H4 (cell line): ENCODE measurements at places on chromosomes 4 and X. TPM values are rescaled to one million over a fixed set of nuclear protein-coding genes. Genes with fewer than 3 reads are reported as not detected.

DNAJB14 gene
- total RNA-seq = 32.6 and 62.2 TPM in 2 replicates

SSX2B gene
- 2.3 and 2.7 TPM in 2 replicates for total RNA-seq

EGF gene
- total RNA-seq = 10.3 and 11.8 TPM in 2 replicates

FRG1 gene
- total RNA-seq = 48.3 and 49.6 TPM in 2 replicates

GLRB gene
- total RNA-seq = 2.0 and 4.2 TPM in 2 replicates

BBS12 gene
- total RNA-seq = 3.4 and 4.1 TPM in 2 replicates

ARHGEF6 gene
- 6.6 and 8.0 TPM in 2 replicates for total RNA-seq

CTBP1 gene
- total RNA-seq = 81.0 and 106 TPM in 2 replicates

EDA2R gene
- 3.9 and 4.1 TPM in 2 replicates for total RNA-seq

IL15 gene
- 12.0 and 16.0 TPM in 2 replicates for total RNA-seq

KCND1 gene
- 0.12 TPM in 1 of 2 replicates, not detected in the other for total RNA-seq

DCAF4L1 gene
- total RNA-seq = 0.14 TPM in 1 of 2 replicates, not detected in the other

PASD1 gene
- 0.12 TPM in 1 of 2 replicates, not detected in the other for total RNA-seq

MID2 gene
- 13.4 and 14.2 TPM in 2 replicates for total RNA-seq

OTC gene
- not detected in 2 replicates for total RNA-seq

ASB12 gene
- not detected in 2 replicates for total RNA-seq

LGI2 gene
- 0.04 and 0.12 TPM in 2 replicates for total RNA-seq

KCTD8 gene
- total RNA-seq = 0.18 and 0.21 TPM in 2 replicates

TACR3 gene
- not detected in 2 replicates for total RNA-seq

GAGE2A gene
- total RNA-seq = not detected in 2 replicates

FAM13A gene
- total RNA-seq = 17.1 and 20.4 TPM in 2 replicates

ZNF141 gene
- 0.90 and 1.2 TPM in 2 replicates for total RNA-seq

HSFX2 gene
- total RNA-seq = not detected in 2 replicates

VAMP7 gene
- 70.3 and 94.2 TPM in 2 replicates for total RNA-seq

C1QTNF7 gene
- not detected in 2 replicates for total RNA-seq

TSPAN5 gene
- total RNA-seq = 4.3 and 6.7 TPM in 2 replicates

LNX1 gene
- 2.8 and 4.2 TPM in 2 replicates for total RNA-seq

ERVMER34-1 gene
- not detected in 2 replicates for total RNA-seq

SLITRK2 gene
- 0.90 and 1.3 TPM in 2 replicates for total RNA-seq

FAM53A gene
- total RNA-seq = 0.04 and 0.46 TPM in 2 replicates

MAGEC2 gene
- total RNA-seq = 77.8 and 91.2 TPM in 2 replicates

USP11 gene
- total RNA-seq = 33.0 and 36.5 TPM in 2 replicates

APBB2 gene
- total RNA-seq = 25.5 and 25.7 TPM in 2 replicates

FATE1 gene
- total RNA-seq = not detected in 2 replicates

CXXC4 gene
- 1.6 and 1.9 TPM in 2 replicates for total RNA-seq

CYSLTR1 gene
- 0.04 TPM in 1 of 2 replicates, not detected in the other for total RNA-seq
